Activated T-helper 1 cell treated with Interleukin-2 at 50 U/mL for 16 hours (primary cell): ENCODE measurements at places on chromosomes 16 and 17.

GRCh38 chr17:12545877-12546513 lies 119.7 kb upstream of the MYOCD start:
- no peak for DNase-seq

- DNase-seq = no peak
Observed at GRCh38 chr17:71003736-71004135, 834.4 kb downstream of the KCNJ2 start.

DNA sequence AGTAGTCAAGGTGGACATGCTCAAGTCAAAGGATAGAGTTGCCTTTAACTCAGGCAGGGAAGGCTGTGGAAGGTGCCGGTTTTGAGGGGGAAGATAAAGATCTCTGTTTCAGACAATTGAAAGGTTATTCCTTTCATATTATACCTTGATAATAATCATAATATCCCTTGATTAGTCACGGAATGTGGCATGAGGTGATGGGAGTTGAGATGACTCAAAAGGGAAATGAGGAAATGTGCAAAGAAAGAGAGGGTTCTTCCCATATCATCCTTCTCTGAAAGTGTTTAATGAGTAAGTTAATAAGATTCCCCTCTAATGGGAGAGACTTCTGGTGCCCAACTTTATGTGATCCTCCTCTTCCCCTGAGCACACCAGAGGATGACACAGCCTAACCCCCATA lies 43.1 kb upstream of the HS3ST2 start:
- DNase-seq = no peak

DNA sequence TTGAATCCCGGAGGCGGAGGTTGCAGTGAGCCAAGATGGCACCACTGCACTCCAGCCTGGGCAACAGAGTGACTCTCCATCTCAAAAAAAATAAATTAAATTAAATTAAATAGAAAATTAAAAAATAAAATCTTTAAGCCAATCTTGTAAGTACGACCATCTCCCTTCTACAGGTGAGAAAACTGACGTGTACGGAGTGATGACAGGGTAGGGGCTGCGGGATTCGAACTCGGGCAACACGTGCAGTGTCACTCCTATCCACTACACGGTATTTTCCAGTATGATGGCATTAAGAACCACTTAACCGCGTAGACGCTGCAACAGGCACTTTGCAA lies 762 bp downstream of the WDR59 start:
- DNase-seq = no peak

- DNase-seq = no peak
Observed at GRCh38 chr16:9236319-9236718, 144.9 kb downstream of the HAPSTR1 start.

DNA sequence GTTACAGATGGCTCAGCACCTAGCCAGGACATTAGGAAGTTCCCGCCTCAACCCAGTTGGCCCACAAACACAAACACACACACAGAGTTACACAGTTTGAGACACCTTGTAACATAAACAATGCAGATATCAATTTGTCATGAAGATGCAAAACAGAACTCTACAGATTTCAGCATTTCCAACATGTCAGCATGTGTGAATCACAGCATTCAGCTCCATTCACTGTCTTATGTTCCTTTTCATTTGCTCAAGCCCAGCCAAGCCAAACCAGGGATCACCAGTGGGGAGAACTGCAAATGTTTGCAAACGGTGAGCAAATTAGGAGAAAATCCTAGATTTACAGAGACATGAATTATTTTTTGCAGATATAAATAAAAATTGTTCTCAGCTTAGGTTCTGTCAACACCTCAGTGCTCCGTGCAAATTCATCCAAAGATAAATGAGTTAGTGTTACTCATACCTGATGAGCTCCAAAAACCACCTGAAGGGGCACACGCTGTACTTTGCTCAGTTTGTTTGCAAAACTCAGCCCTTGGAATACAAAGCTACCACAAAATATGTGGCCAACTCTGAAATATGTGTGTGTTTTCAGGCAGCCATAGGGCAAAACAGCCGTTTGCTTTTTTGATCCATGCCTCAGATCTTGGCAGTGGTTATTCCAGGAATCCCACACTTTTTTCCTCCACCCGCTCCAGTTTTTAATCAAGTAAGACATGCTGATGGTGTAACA lies 16.3 kb upstream of the COX10 start:
- no peak for DNase-seq

GRCh38 chr17:61464130-61464842 lies 12.1 kb downstream of the TBX4 start:
- no peak for DNase-seq
